LHCN-M2 (cell line): ENCODE measurements at places on chromosomes 2 and 18. TPM values are rescaled to one million over a fixed set of nuclear protein-coding genes. Genes with fewer than 3 reads are reported as not detected.
A peak's percentile ranks its signal among the peaks of the same experiment; 100 is the strongest.

DNA sequence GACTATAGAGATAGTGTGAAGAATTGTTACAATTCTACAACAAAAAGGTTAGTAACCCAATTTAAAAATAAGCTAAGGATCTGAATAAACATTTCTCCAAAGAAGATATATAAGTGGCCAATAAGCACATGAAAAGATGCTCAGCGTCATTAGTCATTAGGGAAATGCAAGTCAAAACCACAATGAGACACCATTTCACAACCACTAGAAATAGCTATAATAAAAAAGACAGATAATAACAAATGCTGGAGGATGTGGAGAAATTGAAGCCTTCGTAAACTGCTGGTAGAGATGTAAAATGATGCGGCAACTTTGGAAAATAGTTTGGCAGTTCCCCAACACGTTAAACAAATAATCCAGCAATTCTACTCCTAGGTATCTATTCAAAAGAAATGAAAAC lies 366.5 kb upstream of the POU3F3 start:
- no peak for DNase-seq

- no peak for DNase-seq
These were observed 90.5 kb downstream of the MSH2 start for GRCh38 chr2:47493317-47494035.

DNA sequence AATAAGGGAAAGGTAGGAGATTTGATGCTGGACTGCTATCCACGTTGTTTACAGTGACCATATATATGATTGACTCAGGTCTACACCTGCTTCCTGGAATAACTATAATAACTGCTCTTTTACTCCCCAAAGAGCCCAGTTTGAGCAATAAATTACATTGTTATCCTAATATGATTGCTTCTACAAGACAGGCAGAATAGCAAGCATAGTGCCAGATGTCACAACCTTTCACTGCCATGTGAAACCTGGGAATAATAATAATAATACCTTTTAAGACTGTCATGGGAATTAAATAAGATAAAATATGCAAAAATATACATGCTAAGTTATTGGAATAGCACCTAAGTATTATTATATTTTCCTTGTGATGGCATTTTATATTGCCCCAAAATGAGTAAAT lies 298.7 kb downstream of the GALNT13 start:
- DNase-seq = no peak

GRCh38 chr2:229835596-229836283 lies 86.1 kb downstream of the TRIP12 start:
- peak; percentile 32 for DNase-seq

DNA sequence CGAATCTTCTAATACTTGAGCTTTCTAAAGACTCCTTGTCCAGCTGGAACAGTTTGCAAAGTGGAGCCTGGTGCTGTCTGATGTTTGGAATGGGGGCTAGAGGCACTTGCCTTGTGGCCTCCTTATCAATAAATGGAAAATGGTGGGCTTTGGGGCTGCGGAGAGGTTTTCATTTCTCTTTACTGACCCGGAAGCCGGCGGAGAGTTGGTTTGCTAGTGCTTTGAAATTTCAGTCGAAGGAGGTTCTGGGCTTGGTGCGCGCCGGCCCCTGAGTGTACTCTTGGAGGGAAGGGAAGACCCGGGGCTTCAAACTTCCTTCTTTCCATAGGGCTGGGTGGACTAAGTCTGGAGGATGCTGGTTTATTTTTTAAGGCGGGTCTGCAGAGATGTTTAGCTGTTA lies 714 bp downstream of the RPIA start:
- DNase-seq = peak; percentile 19

The G6PC2 gene
- not detected in 2 replicates for total RNA-seq

DNA sequence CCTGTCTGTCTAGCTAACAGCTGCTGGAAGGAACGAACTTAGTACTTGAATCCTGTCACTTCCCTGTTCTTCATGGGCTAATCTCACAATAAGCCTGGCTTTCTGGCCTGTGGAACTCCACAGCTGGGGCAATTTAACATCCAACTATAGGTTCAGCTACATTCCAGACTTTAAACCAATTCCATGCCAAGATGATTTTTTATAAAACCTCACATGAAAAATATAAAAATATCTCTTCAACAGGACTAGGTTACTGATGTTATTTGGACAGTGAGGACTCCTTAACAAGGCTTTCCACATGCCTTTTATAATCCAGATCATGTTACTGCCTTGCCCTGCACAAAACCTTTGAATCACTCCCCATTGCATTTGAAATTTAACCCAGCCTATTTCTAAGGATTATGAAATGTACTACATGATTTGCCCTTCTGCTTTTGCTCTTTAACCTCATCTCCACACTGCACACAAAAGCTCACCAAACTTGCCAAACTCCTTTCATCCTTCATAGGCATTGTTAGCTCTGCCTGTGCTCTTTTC lies 863.2 kb upstream of the CHAC2 start:
- DNase-seq = peak; percentile 10
